Left ventricle myocardium inferior (tissue), 1 donor: ENCODE measurements at places on chromosomes 4 and X.
A peak's percentile ranks its signal among the peaks of the same experiment; 100 is the strongest.

- DNase-seq, result peak; percentile 15
These were observed 20.2 kb downstream of the TMEM31 start for GRCh38 chrX:103730796-103731493.

DNA sequence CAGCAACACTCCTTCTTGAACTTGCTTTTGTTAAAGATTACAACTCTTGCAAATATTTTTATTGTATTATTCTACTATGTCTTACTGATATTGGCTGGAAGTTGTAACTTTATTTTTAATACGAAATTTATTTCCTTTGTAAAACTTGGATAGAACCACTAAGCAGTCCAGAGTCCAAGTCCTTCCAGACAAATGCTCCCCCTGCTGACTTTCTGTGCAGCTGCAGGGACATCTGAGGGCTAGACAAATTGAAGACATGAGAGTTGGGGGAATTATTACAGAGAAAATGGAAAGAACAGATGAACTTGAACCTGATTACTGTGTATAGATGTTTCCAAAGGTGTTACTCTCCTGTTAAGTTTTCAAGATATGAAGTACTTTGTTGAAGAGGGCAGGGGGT, 238.8 kb downstream of the GRIA3 start:
- DNase-seq, result no peak

GRCh38 chr4:88605736-88606135, 13.5 kb downstream of the HERC3 start:
- DNase-seq, result no peak

DNA sequence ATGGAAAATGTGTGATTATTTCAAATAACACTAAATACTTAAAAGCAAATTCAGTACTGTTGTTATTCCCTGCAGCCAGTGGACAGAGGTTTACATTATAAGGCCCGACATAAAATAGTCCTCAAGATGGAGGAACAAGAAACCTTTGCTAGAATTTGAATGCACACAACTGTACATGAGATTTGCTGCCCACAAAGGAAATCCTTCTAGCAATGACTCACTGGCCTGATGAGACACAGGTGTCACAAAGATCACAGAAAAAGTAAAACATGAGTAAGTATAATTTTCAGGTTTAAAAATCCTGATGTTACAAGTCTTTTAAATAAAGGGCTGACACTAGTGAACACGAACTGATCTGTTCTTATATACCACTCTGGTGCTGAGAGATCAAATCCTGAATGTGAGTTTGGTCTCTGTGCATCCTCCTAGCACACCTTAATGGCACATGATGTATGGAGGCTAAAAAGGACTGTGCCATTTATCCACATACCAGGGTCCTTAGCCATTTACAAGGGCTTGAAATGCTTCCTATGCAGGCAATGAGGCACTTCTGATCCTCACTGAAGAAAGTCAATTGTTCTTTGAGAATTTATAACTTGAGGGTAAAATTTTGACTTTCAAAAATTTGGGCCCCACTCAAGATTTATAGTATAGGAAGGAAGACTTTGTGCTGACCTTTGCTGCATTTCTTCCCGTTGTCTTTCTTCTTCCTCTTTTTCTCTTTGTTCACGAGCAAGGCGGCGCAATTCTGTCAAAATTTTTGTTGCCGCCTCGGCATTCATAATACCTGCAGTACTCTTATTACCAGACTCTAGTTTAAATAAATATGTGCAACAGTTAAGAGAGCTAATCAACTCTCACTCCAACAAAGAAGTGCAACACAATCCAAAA, 23.0 kb downstream of the MAP7D3 start:
- no peak for DNase-seq

DNA sequence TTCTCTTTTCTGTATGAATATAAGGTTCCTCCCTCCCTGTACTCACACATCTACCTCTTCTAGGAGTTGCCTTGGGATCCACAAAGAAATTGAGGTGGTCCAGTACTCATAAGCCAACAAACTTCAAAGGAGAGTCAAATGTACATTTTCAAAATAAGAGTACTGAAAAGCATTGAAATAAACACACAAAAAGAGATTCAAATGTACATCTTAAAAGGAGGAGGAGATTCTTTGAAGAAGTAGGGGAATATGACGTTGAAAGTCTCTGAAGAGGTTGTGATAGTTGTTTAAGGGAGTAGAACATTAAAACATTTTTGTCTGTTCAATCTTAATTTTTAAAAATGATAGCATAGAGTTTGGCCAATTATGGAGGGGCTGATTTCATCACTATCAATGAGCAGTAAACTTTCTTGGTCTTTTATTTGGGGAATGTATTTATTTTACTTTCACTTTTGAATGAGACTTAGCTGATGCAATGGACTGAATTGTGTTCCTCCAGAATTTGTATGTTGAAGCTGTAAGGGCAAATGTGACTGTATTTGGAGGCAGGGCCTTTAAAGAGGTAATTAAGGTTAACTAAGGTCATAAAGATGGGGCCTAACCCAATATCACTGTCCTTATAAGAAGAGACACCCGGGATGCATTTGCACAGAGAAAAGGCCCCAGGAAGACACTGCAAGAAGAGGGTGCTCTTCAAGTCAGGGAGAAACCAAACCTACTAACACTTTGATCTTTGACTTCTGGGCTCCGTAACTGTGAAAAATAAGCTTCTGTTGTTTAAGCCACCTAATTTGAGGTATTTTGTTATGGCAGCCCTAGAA, 226.3 kb upstream of the PGRMC2 start:
- DNase-seq, result no peak
